Neural progenitor cell (in vitro differentiated cells): ENCODE measurements at places on chromosomes 1 and 21.
A peak's percentile ranks its signal among the peaks of the same experiment; 100 is the strongest.

- peak overlapping the region; percentile 53 for H3K4me3 ChIP-seq
- H3K27ac ChIP-seq = no peak overlapping the region
- peak; percentile 63 for DNase-seq
- H3K36me3 ChIP-seq = no peaks in the 10 kb centered on the region
- peaks cover 29% of the 10 kb centered on the region for H3K27me3 ChIP-seq
Observed at GRCh38 chr1:11664336-11665065, 501 bp downstream of the FBXO6 start.

DNA sequence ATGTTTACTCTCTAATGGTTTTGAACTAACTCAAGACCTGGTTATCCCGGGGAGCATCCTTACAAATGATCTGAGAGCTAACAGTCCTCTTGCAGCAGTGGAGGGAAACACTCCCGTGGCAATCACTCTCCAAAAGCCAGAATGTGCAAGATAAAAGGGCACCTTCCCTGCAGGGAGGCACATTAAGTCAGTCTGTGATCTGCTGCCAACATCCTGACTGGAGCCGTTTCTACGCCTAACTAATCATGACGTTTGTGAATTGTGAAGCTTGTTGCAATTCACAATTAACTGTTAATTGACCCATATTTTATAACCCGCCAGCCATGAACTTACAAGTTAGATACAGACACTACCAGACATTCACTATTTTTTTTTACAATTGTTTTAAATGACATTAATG, 52.1 kb upstream of the LGALS8 start:
- peaks cover 75% of the 10 kb centered on the region for H3K27me3 ChIP-seq
- no peaks in the 10 kb centered on the region for H3K36me3 ChIP-seq
- H3K4me1 ChIP-seq = peaks cover 13% of the 10 kb centered on the region
- H3K27ac ChIP-seq = no peak overlapping the region
- peak; percentile 19 for DNase-seq

GRCh38 chr1:2638466-2639115, 5.8 kb upstream of the MMEL1 start:
- DNase-seq = no peak
- peaks cover 11% of the 10 kb centered on the region for H3K4me1 ChIP-seq
- no peak overlapping the region for H3K4me3 ChIP-seq
- H3K27me3 ChIP-seq = peaks cover 43% of the 10 kb centered on the region

GRCh38 chr21:42102076-42102475, 31.0 kb downstream of the UMODL1 start:
- no peak overlapping the region for H3K4me3 ChIP-seq
- no peaks in the 10 kb centered on the region for H3K36me3 ChIP-seq
- DNase-seq = no peak
- H3K27me3 ChIP-seq = no peaks in the 10 kb centered on the region
- H3K27ac ChIP-seq = no peak overlapping the region
- no peaks in the 10 kb centered on the region for H3K4me1 ChIP-seq

DNA sequence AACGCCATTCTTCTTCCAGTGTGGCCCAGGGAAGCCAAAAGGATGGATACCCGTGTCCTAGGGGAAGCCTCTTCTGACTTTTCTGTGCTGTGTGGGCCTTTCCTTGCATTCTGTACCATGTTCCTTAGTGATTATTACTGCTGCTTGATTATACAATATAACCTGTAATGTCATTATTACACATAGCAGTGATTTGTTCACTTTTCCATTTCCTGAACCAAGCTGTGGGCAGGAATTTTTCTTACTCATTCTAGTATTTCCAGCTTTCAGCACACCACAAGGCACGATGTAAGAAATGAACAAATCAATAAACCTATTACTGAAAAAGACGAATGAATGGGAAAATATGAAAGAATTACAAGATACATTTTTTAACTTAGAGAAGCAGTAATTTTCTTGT, 8.4 kb upstream of the USP33 start:
- H3K4me1 ChIP-seq = no peaks in the 10 kb centered on the region
- DNase-seq = no peak
- no peaks in the 10 kb centered on the region for H3K27me3 ChIP-seq
- no peak overlapping the region for H3K27ac ChIP-seq

GRCh38 chr1:15620155-15620545, 2.9 kb downstream of the DDI2 start:
- H3K4me3 ChIP-seq = peak overlapping the region; percentile 84
- no peaks in the 10 kb centered on the region for H3K27me3 ChIP-seq
- no peaks in the 10 kb centered on the region for H3K36me3 ChIP-seq
- no peak for DNase-seq
- no peak overlapping the region for H3K27ac ChIP-seq

DNA sequence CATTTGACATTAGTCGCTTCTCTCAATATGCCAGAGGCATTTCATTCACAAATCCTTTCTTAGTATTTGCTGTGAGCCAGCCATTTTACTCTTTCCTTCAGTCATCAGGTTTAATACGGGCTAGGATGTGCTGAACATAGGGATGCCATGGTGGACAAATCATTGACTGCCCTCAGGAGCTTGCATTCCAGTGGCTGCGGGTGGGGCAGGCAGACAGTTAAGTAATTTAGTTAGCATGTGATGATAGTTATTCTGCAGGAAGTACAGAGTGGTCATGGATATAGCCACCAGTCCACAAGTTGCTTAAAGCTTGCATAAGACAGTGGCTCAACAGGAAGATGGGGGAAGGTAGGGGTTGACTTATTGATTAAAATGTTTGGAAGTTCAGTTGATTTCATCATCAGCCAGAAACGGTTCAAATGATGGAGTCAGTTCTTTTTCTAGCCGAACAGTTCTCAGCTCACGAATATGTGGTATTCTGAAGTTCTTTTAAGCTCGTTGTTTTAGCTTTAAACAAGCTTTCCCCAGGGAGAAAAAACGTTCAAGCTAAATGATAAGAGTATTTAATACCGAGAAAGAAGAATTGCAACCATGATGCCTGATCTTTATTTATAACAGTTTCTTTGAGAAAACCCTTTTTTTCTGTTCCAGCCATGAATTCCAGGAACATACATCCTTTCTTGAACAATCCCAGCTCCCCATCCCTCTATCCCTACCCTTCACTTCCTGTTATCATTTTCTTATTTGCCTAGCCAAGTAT, 1.4 kb downstream of the SLC22A15 start:
- no peaks in the 10 kb centered on the region for H3K4me1 ChIP-seq
- no peak overlapping the region for H3K4me3 ChIP-seq
- H3K36me3 ChIP-seq = no peaks in the 10 kb centered on the region
- peaks cover 34% of the 10 kb centered on the region for H3K27me3 ChIP-seq
- DNase-seq = no peak

DNA sequence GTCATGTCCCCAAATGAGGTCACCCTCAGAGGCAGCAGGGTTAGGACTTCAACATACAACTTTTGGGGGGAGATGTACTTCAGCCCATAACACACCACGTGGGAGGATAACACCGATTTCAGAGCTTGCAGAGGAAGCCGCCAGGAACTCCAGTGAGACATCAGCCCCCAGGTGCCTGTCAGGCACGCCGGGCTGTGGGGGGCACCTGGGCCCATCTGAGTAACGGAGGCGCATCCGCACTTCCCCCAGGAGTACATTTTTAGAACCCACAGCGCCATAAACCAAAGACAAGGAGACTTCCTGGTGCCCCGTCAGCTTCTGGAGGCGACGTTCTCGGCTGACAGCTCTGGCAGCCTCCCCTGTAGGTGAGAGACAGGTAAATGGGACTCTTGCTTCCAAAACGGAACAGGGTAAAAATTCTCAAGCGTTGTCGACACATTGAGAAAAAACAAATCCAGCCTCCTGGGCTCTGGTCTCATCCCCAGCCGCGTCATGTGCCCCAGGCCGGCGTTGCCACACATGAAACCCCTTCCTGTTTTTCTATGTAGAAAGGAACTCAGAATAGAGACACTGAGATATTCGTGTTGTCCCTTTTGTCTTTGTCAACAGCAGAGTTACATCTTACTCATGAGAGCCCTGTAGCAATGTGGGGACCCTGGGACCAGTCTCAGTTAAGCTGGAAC, 93.3 kb downstream of the PDE9A start:
- no peak overlapping the region for H3K4me3 ChIP-seq
- H3K27me3 ChIP-seq = no peaks in the 10 kb centered on the region
- peaks cover 21% of the 10 kb centered on the region for H3K4me1 ChIP-seq
- no peak for DNase-seq
- no peaks in the 10 kb centered on the region for H3K36me3 ChIP-seq

DNA sequence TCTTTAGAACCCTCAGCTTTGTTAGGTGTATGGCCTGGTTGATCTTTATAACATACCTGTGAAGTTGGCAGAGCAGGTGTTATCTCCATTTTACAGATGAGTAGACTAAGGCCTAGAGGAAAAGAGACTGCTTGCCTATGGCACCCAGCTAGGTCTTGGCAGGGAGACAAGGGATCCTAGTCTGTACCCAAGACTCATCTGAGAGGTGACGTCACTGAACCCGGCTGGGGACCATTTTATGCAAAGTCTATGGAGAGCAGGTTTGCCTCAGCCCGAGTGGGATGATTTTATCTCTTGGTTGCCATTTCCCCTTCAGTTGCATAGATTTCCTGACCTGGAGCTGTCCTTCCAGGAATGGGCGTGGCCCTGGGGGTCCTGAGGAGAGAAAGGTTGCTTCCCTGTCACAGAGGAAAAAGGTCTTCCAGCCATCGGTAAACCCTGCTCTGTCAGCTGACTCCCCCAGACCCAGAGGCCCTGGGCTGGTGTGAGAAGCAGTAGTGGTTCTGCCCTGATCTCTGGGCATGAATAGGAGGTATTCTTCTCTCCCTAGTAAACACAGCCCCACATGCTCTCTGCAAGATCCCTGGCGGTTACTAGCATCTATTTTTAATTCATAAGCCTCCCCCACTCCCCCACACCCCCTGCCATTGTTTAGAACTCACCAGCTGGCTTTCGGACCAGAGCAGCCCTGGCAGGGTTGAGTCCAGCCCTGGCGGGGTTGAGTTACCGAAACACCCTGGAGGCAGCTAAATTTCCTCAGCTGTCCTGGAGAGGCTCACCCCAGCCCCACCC, 19.6 kb downstream of the TMCC2 start:
- DNase-seq = no peak
- H3K4me1 ChIP-seq = peaks cover 9% of the 10 kb centered on the region
- no peak overlapping the region for H3K27ac ChIP-seq

DNA sequence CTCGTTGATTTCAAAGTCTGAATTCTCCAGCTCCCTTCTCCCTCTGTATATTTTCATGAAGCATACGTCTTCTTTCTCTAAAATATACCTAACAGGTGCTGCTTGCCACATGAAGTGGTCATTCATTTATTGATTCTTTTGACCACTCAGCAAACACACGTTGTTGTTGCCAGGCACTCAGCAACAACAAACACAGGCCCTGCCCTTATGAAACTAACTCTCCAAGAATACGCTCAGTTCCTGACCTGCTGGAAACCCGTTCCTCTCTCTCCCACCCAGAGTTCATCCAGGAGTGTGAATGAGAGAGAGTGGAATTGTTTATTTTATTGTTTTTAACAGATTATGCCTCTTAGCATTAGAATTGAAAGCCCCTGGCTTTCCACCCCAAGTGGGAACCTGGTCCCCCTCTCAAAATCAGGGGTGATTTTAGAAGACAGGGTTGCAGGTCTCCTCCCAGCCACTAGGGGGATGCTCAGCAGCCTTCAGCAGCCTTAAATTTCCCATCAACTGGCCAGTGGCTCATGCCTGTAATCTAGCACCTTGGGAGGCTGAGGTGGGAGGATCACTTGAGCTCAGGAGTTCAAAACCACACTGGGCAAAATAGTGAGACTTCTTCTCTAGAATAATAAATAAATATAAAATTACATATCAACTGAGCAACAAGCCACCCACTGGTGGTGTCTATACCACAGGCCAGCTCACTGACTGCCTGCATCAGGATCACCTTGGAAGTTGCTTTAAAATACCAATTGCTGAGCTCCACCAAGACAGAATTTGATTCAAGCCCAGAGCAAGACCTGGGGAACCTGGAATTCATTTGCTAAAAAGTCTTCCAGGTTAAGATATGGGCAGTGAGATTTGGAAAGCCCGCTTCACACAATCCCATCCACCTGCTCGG, 181.0 kb upstream of the KLHDC7A start:
- H3K4me1 ChIP-seq = peaks cover 18% of the 10 kb centered on the region
- no peak overlapping the region for H3K27ac ChIP-seq
- no peaks in the 10 kb centered on the region for H3K36me3 ChIP-seq
- DNase-seq = peak; percentile 68
- no peaks in the 10 kb centered on the region for H3K27me3 ChIP-seq

DNA sequence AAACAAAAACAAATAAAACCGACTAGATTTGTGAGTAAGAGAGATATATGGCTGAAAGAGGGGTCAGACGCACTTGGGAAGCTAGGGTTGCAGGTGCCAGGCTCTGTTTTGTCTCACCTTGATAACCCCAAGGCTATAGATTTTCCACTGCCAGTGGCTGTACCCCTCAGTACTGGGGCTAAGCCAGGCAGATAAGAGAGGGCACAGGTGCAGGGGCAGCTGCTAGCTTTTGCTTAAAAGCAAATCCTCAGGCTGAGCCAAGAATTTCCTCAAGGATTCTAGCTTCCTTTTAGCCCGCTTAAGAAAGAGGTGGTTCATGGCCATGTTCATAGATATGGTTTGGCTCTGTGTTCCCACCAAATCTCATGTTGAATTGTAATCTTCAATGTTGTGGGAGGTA, 57.9 kb downstream of the OVGP1 start:
- H3K27ac ChIP-seq = no peak overlapping the region
- no peaks in the 10 kb centered on the region for H3K27me3 ChIP-seq
- DNase-seq = no peak

DNA sequence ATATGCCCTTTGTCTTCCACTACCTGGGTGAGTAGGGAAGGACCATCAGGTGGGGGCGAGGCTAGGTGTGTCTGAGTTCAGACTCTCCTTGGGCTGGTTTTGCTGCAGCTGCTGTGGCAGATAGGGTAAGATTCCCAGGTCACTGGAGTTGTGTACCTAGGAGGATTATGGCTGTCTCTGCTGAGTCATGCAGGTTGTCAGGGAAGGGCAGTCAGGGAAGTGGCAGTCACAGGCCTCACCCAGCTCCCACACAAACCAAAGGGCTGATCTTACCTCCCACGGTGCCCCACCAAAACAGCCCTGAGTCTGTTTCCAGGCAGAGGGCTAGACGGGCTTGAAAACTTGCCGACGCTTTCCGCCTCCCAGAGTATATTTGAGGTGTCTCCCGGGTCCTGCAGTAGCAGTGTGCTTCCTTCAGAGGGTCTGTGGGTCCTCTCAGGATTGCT, 201.6 kb upstream of the PLXNA2 start:
- no peak overlapping the region for H3K4me3 ChIP-seq
- DNase-seq = no peak
- H3K27me3 ChIP-seq = no peaks in the 10 kb centered on the region
- no peak overlapping the region for H3K27ac ChIP-seq

- no peak for DNase-seq
- H3K27me3 ChIP-seq = peaks cover 4% of the 10 kb centered on the region
- H3K4me3 ChIP-seq = peak overlapping the region; percentile 54
Observed at GRCh38 chr1:58902830-58903513, 119.1 kb upstream of the JUN start.

- no peak overlapping the region for H3K4me3 ChIP-seq
- H3K27me3 ChIP-seq = no peaks in the 10 kb centered on the region
- no peak for DNase-seq
- H3K4me1 ChIP-seq = no peaks in the 10 kb centered on the region
Observed at GRCh38 chr1:4957027-4957426, 302.6 kb downstream of the AJAP1 start.

GRCh38 chr1:47709019-47709871, 271.4 kb downstream of the FOXD2 start:
- peak; percentile 92 for DNase-seq
- peaks cover 15% of the 10 kb centered on the region for H3K4me1 ChIP-seq
- H3K27me3 ChIP-seq = peaks cover 96% of the 10 kb centered on the region
- no peak overlapping the region for H3K27ac ChIP-seq
- no peaks in the 10 kb centered on the region for H3K36me3 ChIP-seq
- peak overlapping the region; percentile 53 for H3K4me3 ChIP-seq

GRCh38 chr1:224747578-224747977, 131.5 kb downstream of the CNIH3 start:
- no peak overlapping the region for H3K4me3 ChIP-seq
- no peak for DNase-seq
- H3K4me1 ChIP-seq = no peaks in the 10 kb centered on the region
- no peaks in the 10 kb centered on the region for H3K27me3 ChIP-seq
- H3K27ac ChIP-seq = no peak overlapping the region
